ENCODE measurements at places on chromosomes 3 and 15.

GRCh38 chr3:127003175-127003555, 20.2 kb downstream of the PLXNA1 start:
- DNase-seq = no peak

GRCh38 chr3:163852233-163852632, 1226.1 kb downstream of the SI start:
- no peak for DNase-seq

- no peak for DNase-seq
These were observed 58.4 kb downstream of the TMEM44 start for GRCh38 chr3:194574639-194575483.

DNA sequence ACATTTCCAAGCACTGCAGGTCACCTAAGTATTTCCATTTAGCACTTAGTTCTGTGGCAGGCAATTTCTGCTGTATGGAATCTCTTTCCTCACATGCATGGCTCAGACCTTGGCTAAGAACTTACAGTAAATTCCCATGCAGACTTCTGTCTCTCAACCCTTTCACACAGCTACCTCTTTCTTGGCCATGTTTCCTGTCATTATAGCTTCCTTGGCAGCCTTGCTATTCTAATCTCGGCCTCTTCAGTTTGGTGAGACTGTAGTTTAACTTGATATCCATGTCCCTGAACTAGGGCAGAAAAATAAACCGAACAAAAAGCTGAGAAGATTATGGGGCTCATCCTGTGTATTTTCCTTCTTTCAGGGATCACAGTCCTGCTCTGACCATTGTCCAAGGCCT, 96.0 kb downstream of the SPATA16 start:
- no peak for DNase-seq

- no peak for DNase-seq
These were observed 10.4 kb downstream of the PTPRG start for GRCh38 chr3:61571516-61572336.

DNA sequence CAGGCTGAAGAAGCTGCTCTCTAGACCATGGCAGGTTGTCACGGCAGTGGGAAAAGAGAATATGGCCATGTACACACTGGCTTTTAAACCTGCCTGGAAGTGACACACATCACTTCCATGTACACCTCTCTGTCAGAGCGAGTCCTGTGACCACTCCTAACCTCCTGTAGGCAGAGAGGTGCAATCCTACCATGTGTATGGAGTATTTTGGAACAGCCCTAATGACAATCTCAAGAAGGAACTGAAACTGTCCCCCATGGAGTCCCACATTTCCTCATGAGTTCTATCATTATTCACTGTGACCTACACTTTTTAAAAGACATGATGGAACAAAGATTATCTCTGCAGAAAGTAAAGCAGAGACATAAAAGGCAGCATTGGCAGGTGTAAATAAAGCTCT, 153.4 kb upstream of the PFN2 start:
- no peak for DNase-seq

DNA sequence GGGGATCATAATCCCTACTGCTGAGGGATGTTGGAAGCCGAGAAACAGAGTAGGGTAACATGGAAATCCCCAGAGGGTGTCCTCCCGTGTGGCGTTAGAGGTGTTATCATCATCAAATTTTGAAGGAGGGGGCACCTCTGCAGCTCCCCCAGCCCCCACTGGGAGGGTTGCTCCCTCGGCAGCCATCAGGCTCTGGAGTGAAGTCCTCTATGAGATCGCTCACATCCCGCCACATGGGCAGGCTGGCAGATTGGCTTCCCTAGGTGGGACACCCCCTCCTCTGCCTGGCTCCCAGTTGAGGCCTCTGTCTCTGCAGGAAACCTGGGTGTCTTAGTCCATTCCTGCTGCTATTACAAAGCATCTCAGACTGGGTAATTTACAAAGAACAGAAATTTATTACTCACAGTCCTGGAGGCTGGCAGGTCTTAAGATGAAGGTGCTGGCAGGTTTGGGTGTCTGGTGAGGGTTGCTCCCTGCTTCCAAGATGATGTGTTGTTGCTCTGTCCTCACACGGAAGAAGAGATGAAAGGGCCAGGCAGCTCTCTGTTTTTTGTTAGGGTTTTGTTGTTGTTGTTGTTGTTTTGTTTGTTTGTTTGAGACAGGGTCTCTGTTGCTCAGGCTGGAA, 120.5 kb downstream of the NUP210 start:
- DNase-seq = no peak

DNA sequence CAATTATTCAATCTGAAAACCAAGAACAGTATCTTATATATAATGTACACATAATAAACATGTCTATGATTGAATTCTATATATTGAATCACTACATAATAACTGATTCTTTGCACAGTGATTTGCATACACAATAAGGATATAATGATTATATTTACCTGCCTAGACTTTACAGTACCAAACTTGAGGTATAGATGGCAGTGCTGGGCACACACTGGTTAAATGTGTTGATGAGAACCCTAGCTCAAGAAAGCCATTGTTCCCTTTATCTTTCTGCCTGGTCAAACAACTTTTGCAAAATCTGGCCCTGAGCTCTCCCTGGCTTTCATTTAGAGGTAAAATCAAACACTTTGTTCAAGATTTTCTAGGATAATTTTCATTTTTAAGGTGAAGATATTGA, 697.7 kb downstream of the TUSC7 start:
- no peak for DNase-seq

- DNase-seq = no peak
These were observed 6.3 kb upstream of the EOMES start for GRCh38 chr3:27728195-27729087.

DNA sequence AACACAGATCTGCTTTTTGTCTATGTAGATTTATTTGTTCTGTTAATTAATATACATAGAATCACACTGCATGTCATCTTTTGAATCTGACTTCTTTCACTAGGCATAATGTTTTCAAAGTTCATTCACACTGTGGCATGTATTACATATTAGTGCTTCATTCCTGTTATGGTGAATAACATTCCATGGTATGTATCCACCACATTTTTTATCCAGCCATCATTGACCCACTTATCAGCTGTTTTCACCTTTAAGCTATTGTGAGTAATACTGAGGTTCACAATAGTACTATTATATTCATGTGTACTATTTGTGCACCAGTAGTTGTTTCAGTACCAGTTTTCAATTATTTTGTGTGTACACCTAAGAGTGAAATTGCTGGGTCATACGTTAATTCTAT, 230.6 kb upstream of the CNTN3 start:
- no peak for DNase-seq
